ENCODE measurements at places on chromosomes 2 and 18. TPM values are rescaled to one million over a fixed set of nuclear protein-coding genes. Genes with fewer than 3 reads are reported as not detected.

RAB6C gene
- not detected for total RNA-seq

GRCh38 chr2:15158100-15158499, 403.0 kb downstream of the NBAS start:
- H3K4me3 ChIP-seq: no peak overlapping the region
- no peaks in the 10 kb centered on the region for H3K36me3 ChIP-seq
- H3K27me3 ChIP-seq: no peaks in the 10 kb centered on the region
- H3K4me1 ChIP-seq: peaks cover 13% of the 10 kb centered on the region
- no peak for DNase-seq

DNA sequence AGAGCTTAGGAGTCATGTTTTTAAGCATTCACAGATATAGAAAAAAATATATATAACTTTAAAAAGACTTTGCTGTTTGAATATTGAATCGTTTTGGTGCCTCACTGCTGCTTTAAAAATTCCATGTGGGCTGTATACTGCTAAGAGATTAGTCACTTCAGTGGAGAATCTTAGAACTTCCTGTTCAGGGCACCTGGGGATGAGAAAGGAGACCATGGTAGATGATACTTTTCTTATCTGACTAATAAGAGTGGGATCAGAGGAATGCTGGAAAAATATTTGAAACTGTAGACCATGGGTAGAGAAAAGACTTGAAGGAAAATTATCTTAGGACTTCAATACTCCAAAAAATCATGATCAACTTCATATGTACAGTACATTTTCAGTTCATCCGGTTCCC, 442.2 kb upstream of the SETBP1 start:
- H3K36me3 ChIP-seq: no peaks in the 10 kb centered on the region
- no peak overlapping the region for H3K27ac ChIP-seq
- no peaks in the 10 kb centered on the region for H3K4me1 ChIP-seq
- DNase-seq: no peak
- H3K27me3 ChIP-seq: no peaks in the 10 kb centered on the region

DNA sequence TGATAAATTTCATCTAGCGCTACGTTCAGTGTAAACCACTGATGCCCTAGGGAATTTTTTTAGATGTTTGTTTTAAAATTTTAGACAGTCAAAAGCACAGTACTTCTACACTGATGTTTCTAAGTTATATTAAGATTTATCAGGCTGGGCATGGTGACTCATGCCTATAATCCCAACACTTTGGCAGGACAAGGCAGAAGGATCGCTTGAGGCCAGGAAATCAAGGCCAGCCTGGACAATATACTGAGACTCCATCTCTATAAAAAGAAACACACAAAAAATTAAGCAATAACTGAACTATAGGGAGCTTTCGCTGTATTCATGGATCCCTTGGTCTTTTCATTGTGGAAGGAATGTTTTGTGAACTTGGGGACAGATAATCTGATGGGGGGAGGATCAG, 50.6 kb upstream of the MAPRE2 start:
- no peaks in the 10 kb centered on the region for H3K36me3 ChIP-seq
- DNase-seq: peak; percentile 11
- no peaks in the 10 kb centered on the region for H3K27me3 ChIP-seq
- H3K27ac ChIP-seq: no peak overlapping the region

DNA sequence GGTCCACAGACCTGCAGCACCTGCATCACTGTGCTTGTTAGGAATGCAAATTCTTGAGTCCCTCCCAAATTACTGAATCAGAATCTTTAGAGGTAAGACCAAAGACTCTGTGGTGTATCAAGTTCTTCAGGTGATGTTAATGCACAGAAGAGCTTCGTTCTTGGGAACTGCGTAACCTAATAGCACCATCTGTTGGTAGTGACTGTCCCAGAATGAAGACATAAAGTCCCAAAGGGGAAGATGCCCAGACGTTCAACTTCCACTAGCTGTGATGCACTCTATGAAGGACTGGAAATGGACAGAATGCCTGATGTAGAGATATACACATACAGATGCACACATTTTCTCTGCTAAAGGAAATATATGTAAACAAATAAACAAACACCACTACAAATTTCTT, 576.0 kb downstream of the LRP1B start:
- H3K27me3 ChIP-seq: no peaks in the 10 kb centered on the region
- peak; percentile 55 for DNase-seq
- H3K4me3 ChIP-seq: no peak overlapping the region
- H3K27ac ChIP-seq: no peak overlapping the region
- H3K4me1 ChIP-seq: no peaks in the 10 kb centered on the region

- peaks cover 20% of the 10 kb centered on the region for H3K4me1 ChIP-seq
- H3K27ac ChIP-seq: no peak overlapping the region
- peaks cover 9% of the 10 kb centered on the region for H3K36me3 ChIP-seq
- no peak overlapping the region for H3K4me3 ChIP-seq
- peak; percentile 36 for DNase-seq
Measured at GRCh38 chr2:69032336-69032735, 19.4 kb downstream of the ANTXR1 start.

GRCh38 chr18:36899289-36899688, 70.4 kb downstream of the KIAA1328 start:
- DNase-seq: peak; percentile 27
- H3K36me3 ChIP-seq: no peaks in the 10 kb centered on the region
- peaks cover 7% of the 10 kb centered on the region for H3K4me1 ChIP-seq
- no peak overlapping the region for H3K27ac ChIP-seq
- no peak overlapping the region for H3K4me3 ChIP-seq

QPCT gene
- 2.2 TPM for total RNA-seq

DNA sequence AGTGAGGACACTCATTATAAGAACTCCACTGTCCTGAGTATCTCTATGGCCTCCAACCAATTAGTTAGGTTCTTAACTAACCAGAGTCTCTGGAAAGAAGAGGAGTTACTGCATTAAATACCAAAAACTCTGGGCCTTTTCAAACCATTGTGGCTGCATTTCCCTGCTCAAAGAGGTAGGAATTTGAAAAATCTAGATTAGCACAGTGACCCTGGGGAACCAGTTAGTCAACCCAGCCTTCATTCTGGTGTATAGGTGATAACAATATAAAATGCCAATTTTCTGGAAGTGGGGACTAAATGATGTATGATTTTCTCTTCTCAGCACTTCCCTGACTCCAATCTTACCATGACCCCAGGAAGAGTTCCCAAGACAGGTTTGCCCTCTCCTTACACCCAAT, 287.8 kb upstream of the SETBP1 start:
- no peak for DNase-seq
- H3K27me3 ChIP-seq: no peaks in the 10 kb centered on the region

FOXD4L1 gene
- total RNA-seq: not detected

GRCh38 chr2:120947982-120948661, 212.5 kb downstream of the GLI2 start:
- no peak overlapping the region for H3K4me3 ChIP-seq
- H3K36me3 ChIP-seq: peaks cover 29% of the 10 kb centered on the region
- DNase-seq: no peak
- no peaks in the 10 kb centered on the region for H3K27me3 ChIP-seq
- peaks cover 15% of the 10 kb centered on the region for H3K4me1 ChIP-seq

DNA sequence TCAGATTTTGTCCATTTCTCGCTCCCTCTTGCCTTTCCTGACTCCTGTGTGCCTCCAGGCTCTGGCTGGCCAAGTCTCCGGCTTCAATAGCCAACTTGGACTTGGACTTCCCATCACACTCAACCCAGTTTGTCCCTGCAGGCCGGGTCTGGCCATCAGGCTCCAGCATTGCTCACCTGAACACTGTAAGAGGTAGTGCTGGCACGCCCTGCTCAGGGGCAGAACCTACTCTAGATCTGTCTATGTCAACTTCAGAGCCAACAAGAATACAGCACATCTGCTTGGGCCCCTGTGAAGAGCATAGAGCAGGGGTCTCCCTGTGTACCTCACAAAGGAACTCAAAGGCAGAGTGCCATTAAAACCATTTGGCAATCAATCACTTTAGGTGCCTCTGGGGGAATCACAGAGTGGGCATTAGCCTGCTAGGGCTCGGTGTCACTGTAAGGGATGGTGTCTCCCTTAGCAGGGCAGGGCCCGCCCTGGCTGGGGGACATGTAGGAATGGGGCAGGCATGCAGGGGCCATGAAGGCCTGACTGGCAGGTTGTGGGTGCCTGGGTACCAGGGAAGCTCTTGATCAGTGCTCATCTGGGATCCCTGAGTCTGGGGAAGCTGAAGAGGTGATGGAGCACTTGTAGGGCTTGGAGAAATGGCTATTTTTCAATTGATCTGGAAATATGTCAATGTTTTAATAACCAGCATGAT, 325.9 kb downstream of the CLIP4 start:
- H3K27ac ChIP-seq: no peak overlapping the region
- DNase-seq: no peak
- H3K4me3 ChIP-seq: no peak overlapping the region
- H3K36me3 ChIP-seq: no peaks in the 10 kb centered on the region
- no peaks in the 10 kb centered on the region for H3K4me1 ChIP-seq

OSR1 gene
- total RNA-seq: 12.4 TPM

GRCh38 chr18:12744103-12744502, 41.3 kb downstream of the PSMG2 start:
- no peaks in the 10 kb centered on the region for H3K27me3 ChIP-seq
- H3K27ac ChIP-seq: no peak overlapping the region
- no peaks in the 10 kb centered on the region for H3K36me3 ChIP-seq
- no peak overlapping the region for H3K4me3 ChIP-seq
- H3K4me1 ChIP-seq: peaks cover 6% of the 10 kb centered on the region
- DNase-seq: peak; percentile 84

DNA sequence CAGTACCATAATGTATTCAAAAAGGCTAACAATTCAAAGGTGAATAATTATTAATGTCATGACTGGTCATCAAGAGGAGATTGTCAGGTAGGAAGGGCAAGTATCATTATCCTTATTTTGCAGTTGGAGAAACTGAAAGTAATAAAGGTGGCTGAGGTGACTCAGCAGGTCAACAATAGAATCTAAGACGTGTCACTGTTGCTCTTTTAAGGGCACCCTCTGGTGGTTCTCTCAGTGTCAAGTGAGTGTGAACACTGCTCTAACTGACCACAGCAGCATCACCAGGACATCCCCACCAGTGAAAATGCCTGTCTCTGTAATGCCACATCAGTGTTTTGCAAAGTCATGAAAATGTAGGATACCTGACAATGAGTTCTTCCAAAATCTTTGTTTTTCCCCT, 69.7 kb downstream of the DCC start:
- H3K4me1 ChIP-seq: no peaks in the 10 kb centered on the region
- no peaks in the 10 kb centered on the region for H3K36me3 ChIP-seq
- no peak for DNase-seq
- H3K27ac ChIP-seq: no peak overlapping the region

PFN4 gene
- 0.28 TPM for total RNA-seq

INHBB gene
- 0.28 TPM for total RNA-seq

- H3K36me3 ChIP-seq: no peaks in the 10 kb centered on the region
- no peak overlapping the region for H3K27ac ChIP-seq
- H3K27me3 ChIP-seq: no peaks in the 10 kb centered on the region
- H3K4me3 ChIP-seq: no peak overlapping the region
- peaks cover 4% of the 10 kb centered on the region for H3K4me1 ChIP-seq
Measured at GRCh38 chr18:13163167-13163927, 55.2 kb upstream of the LDLRAD4 start.

LDLRAD4 gene
- total RNA-seq: not detected

DNA sequence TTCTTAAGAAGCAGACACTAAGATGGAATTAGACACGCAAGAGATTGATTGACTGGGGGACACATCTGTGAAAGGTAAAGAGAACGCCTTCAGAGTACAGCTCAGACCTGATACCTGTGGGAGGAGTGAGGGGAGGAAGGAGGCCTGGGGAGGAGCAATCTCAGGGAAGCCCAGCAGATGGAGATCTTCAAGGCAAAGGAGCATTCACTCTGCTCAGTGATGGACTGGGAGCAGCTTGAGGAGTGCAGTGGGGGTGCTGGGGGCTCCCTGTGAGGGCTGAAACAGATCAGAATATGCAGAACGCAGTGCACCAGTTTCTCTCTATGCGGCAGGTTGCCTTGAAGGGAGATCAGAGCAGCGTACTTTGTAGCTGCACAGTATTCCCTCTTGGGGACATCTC, 103.7 kb upstream of the ATP8B1 start:
- H3K27me3 ChIP-seq: peaks cover 21% of the 10 kb centered on the region

HTR2B gene
- total RNA-seq: 0.72 TPM

GRCh38 chr2:106314444-106314843, 120.3 kb upstream of the UXS1 start:
- H3K27me3 ChIP-seq: no peaks in the 10 kb centered on the region
- H3K36me3 ChIP-seq: no peaks in the 10 kb centered on the region

MARCHF4 gene
- total RNA-seq: 3.1 TPM

All from IMR-90 (cell line).